ENCODE measurements at places on chromosomes 12 and 14. TPM values are rescaled to one million over a fixed set of nuclear protein-coding genes. Genes with fewer than 3 reads are reported as not detected.

- no peaks in the 10 kb centered on the region for H3K27me3 ChIP-seq
- no peak overlapping the region for H3K4me3 ChIP-seq
- H3K27ac ChIP-seq: no peak overlapping the region
- peaks cover 8% of the 10 kb centered on the region for H3K4me1 ChIP-seq
- H3K36me3 ChIP-seq: no peaks in the 10 kb centered on the region
- DNase-seq: no peak
Observed at GRCh38 chr14:73264885-73265720, 27.8 kb downstream of the PAPLN start.

GRCh38 chr12:262817-263216, at the start of gene SLC6A13:
Gene SLC6A13, minus strand, starts transcription at chr12:262836. Its CDS starts 2,784 bp downstream, at chr12:260052.
- H3K27ac ChIP-seq: no peak within 1 kb of the TSS
- H3K27me3 ChIP-seq: no peaks in the 10 kb centered on the region
- H3K36me3 ChIP-seq: no peaks in the 10 kb centered on the region
- H3K4me1 ChIP-seq: no peaks in the 10 kb centered on the region

DNA sequence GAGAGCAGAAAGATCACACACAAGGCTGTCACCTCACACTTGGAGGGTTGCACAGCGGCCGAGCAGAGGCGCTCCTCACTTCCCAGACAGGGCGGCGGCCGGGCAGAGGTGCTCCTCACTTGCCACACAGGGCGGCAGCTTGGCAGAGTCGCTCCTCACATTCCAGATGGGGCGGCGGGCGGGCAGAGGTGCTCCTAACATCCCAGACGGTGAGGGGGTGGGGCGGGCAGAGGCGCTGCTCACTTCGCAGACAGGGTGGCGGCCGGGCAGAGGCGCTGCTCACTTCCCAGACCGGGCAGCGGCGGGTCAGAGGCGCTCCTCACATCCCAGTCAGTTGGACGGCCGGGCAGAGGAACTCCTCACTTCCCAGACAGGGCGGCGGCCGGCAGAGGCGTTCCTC, 9.1 kb downstream of the TMBIM4 start:
- DNase-seq: no peak
- no peak overlapping the region for H3K27ac ChIP-seq
- no peak overlapping the region for H3K4me3 ChIP-seq
- no peaks in the 10 kb centered on the region for H3K4me1 ChIP-seq
- no peaks in the 10 kb centered on the region for H3K36me3 ChIP-seq

- no peak overlapping the region for H3K27ac ChIP-seq
- H3K4me3 ChIP-seq: no peak overlapping the region
- DNase-seq: no peak
- no peaks in the 10 kb centered on the region for H3K27me3 ChIP-seq
Observed at GRCh38 chr12:32901553-32901952, 5.0 kb upstream of the PKP2 start.

DNA sequence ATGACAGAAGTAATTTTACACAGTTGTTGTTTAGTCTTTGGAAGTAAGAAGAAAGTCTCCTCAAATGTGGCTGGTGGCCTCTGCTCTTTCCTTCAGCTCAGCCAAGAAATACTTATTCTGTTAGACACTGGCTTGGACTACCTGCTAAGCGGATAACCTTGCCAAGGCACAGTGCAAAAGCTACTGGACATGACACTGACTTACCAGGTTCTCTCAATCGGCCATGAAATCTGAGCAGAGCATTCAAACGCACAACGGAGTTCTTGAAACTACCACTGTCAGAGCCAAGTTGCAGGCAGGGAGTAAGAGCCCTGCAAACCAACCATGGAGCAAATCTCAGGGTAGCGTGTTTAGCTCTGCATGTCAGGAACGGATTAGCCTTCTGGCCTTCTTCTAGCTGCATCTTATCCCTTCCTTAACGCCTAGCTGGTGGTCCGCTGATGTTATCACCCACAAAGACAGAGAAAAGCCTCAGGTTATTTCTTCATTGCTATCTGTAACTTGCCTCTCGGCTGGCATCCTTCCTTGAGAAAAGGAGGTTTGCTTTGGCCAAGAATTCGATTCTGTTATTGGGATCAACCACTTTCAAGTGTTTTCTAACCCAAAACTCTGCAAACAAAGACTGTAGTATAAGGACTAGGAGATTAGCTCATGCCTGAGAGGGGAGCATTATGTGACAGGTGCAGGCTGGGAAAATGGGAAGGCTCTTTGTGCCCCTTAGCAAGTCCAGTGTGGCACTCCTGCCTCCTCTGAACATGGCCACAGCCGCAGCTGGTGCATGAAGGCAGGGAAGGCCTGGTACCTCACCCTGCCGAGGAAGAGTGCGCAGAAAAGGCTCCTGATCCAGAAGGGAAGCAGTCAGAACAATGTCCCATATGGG, 223.4 kb downstream of the GLT1D1 start:
- H3K27me3 ChIP-seq: no peaks in the 10 kb centered on the region
- no peak overlapping the region for H3K27ac ChIP-seq
- no peaks in the 10 kb centered on the region for H3K4me1 ChIP-seq
- H3K4me3 ChIP-seq: no peak overlapping the region
- H3K36me3 ChIP-seq: no peaks in the 10 kb centered on the region

GRCh38 chr12:14369311-14369710, 3.8 kb downstream of the ATF7IP start:
- no peaks in the 10 kb centered on the region for H3K4me1 ChIP-seq
- DNase-seq: no peak
- no peaks in the 10 kb centered on the region for H3K27me3 ChIP-seq

GRCh38 chr12:21849878-21850277, 75.4 kb upstream of the KCNJ8 start:
- no peak for DNase-seq
- no peaks in the 10 kb centered on the region for H3K4me1 ChIP-seq
- H3K36me3 ChIP-seq: no peaks in the 10 kb centered on the region
- H3K4me3 ChIP-seq: no peak overlapping the region

- no peaks in the 10 kb centered on the region for H3K27me3 ChIP-seq
- no peaks in the 10 kb centered on the region for H3K4me1 ChIP-seq
- no peaks in the 10 kb centered on the region for H3K36me3 ChIP-seq
- H3K27ac ChIP-seq: no peak overlapping the region
- H3K4me3 ChIP-seq: no peak overlapping the region
Observed at GRCh38 chr14:20400589-20400964, 12.7 kb downstream of the TEP1 start.

- peak overlapping the region; percentile 91 for H3K27ac ChIP-seq
- H3K27me3 ChIP-seq: no peaks in the 10 kb centered on the region
- peak; percentile 47 for DNase-seq
- peak overlapping the region; percentile 88 for H3K4me3 ChIP-seq
- no peaks in the 10 kb centered on the region for H3K36me3 ChIP-seq
Observed at GRCh38 chr12:62466018-62466593, 520 bp upstream of the MON2 start.

- H3K27ac ChIP-seq: peak overlapping the region; percentile 8
- H3K4me1 ChIP-seq: peaks cover 28% of the 10 kb centered on the region
- no peak for DNase-seq
- H3K4me3 ChIP-seq: no peak overlapping the region
Observed at GRCh38 chr14:67357969-67358354, 1.6 kb downstream of the ATP6V1D start.

DNA sequence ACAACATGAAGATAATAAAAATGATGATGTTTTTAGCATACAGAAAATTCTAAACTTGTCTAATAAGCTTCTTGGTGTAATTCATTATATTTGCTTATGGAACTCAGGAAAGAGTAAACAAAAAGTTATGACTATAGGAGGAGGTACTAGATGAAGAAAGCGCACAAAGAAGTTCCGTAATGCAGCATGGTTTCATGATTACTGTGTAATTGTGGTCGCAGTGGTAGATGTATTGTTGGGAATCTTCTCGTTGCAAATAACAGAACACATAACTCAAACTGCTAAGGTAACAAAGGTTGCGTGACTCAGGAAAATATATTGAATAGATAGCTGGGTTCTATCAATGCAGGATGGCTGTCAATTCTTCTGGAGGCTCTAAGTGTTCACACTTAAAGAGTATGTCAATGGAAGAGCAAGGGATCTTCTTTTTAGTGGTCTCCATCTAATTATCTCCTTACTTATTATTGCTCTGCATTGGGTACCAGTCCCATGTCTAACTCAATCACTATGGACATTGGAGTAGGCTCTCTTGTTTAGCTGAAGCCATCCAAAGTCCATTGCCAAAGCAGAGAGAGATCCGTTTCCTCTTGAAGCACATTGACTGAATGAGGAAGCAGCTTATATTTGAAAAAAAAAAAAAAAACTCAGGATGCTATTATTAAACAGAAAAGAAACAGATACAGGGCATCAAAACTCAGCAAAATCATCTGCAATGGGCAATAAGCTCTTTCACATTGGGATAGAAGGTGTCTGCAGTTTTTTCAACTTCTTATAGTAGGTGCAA, 283.4 kb upstream of the ATP2B1 start:
- H3K4me1 ChIP-seq: no peaks in the 10 kb centered on the region
- no peaks in the 10 kb centered on the region for H3K27me3 ChIP-seq
- DNase-seq: no peak
- no peak overlapping the region for H3K4me3 ChIP-seq

DNA sequence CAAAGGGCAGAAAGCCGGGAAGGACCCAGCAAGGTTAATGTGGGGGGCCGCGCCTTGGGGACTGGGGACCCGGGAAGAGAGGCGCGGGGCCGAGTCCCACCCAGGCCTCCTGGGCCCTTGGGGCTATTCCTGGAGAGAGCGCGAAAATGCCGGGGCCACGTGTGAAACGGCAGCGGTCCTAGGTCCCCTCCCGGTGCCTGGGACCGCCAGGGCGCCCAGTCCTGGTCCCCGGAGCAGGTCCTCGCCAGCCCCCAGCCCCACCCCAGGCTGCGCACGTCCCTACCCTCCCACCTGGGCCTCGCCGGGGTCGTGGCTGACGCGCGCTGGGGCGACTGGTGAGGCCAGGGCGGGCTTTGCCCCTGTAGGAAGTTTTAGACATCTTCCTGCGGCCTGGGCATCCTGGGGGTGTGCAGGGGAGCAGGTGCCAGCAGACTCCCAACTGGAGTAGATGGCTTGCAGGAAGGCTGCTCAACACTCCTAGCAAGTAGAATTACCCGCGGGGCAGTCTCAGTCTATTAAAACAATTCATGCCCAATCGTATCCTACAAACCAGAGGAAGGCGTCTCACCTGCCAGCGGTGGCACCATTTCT, 708 bp downstream of the FAR2 start:
- peak overlapping the region; percentile 75 for H3K27ac ChIP-seq
- DNase-seq: no peak
- no peaks in the 10 kb centered on the region for H3K4me1 ChIP-seq
- H3K27me3 ChIP-seq: no peaks in the 10 kb centered on the region

DNA sequence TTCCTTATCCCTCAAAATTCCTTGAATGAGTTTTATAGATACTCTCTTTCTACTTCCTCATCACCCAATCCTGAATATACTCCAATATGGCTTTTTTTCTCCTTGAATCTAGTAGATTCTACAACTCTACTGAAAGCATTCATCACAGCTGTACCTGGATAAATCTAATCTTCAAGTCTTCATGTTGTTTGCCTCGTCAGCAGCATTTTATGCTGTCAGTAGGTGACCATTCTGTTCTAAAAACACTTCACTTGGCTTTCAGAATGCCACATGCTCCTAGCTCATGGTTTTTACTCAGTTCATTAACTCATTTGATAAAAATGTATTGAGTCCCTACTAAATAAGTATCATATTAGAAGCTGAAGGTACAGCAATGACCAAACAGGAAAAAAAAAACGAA, 113.3 kb downstream of the NOVA1 start:
- DNase-seq: no peak
- no peak overlapping the region for H3K4me3 ChIP-seq
- H3K4me1 ChIP-seq: no peaks in the 10 kb centered on the region
- no peak overlapping the region for H3K27ac ChIP-seq

DNA sequence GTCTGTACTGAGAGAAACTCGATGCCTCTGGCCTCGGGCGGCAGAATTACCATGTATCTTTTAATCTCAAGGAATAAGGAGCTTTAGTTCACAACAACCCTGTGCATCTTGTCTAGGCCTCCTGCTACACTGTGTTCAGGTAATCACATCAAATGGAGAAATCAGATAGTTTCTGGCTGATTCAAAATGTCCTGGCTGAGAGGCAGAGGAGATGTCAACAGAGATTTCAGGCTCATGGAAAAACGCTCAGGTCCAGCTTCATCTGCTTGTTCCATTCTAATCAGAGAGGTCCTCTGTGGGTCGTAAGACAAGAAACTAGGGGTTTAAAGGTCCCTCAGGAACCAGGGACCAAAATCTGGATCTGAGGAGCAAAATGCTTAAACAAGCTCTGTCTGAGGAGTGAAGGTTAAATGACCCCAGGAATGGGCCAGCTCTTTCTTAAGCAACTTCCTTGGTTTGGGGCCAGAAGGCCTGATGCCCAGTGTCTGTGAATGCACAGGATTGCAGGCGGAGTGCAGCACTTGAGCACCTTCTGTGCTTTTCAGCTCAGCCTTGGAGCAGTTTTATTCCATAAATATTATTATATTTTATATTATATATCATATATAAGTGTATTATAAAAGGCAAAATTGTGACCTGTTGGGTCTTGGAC, 170.2 kb upstream of the PRICKLE1 start:
- peak; percentile 83 for DNase-seq
- no peaks in the 10 kb centered on the region for H3K27me3 ChIP-seq
- no peaks in the 10 kb centered on the region for H3K36me3 ChIP-seq
- H3K4me3 ChIP-seq: no peak overlapping the region
- H3K27ac ChIP-seq: no peak overlapping the region

GRCh38 chr12:93042283-93042682, 113.2 kb upstream of the EEA1 start:
- no peak overlapping the region for H3K4me3 ChIP-seq
- no peak overlapping the region for H3K27ac ChIP-seq
- H3K4me1 ChIP-seq: no peaks in the 10 kb centered on the region
- no peak for DNase-seq
- H3K27me3 ChIP-seq: no peaks in the 10 kb centered on the region
- no peaks in the 10 kb centered on the region for H3K36me3 ChIP-seq

DNA sequence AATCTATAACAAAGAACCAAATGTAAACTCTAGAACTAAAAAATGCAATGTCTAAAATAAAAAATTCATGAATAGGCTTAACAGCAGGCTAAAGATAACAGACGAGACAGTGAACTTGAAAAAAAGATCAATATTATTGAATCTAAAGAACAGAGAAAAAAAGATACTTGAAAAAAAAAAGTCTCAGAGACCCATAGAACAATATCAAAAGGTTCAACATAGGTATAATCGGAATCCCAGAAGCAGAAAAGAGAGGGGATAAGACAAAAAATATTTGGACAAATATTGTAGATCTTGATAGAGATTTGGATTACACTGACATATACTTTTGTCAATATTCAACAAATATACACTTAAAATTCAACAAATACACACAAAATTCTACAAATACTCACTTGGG, 56.6 kb downstream of the TC2N start:
- no peak overlapping the region for H3K4me3 ChIP-seq
- no peak for DNase-seq
- no peaks in the 10 kb centered on the region for H3K4me1 ChIP-seq

The SIRT4 gene
- 5.0 TPM for total RNA-seq

The ALDH1L2 gene
- 2.3 TPM for total RNA-seq

The PKP2 gene
- total RNA-seq: 22.3 TPM

The FOXN4 gene
- total RNA-seq: 7.8 TPM

The EMC9 gene
- total RNA-seq: 15.2 TPM

The RACGAP1 gene
- total RNA-seq: 48.1 TPM

The PLEKHG7 gene
- total RNA-seq: 0.06 TPM
